ENCODE measurements at places on chromosomes 6 and 20. TPM values are rescaled to one million over a fixed set of nuclear protein-coding genes. Genes with fewer than 3 reads are reported as not detected.

Gene THBS2
- 5.7 TPM for total RNA-seq

Gene CYP39A1
- 0.97 TPM for total RNA-seq

Gene OGFRL1
- total RNA-seq, result 32.9 TPM

Gene HAO1
- total RNA-seq, result not detected

Gene DDX43
- 0.32 TPM for total RNA-seq

Gene ENPP3
- 1.5 TPM for total RNA-seq

Gene KHDC1
- 0.19 TPM for total RNA-seq

All from bladder microvascular endothelial cell (primary cell).